Brain pericyte (primary cell): ENCODE measurements at places on chromosomes 7 and 10.

DNA sequence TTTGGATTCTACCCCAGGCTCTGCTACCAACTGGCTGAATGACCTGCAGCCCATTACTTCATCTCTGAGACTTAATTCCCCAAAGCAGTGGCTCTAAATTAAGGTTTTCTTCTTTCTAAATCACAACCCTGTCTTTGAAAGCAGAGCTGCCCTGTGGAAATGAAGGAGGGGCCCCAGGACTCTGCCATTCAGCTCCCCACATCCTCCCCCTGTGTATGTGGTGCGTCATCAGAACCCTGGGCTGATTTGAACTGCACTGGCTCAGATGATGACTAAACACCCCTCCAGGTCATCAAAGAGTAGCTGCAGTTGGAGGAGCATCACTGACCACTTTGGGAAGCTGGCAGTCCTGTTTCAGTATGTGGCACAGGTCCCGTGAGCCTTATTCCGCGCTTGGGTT is 46.6 kb downstream of the BPGM start:
- DNase-seq, result peak; percentile 87

DNA sequence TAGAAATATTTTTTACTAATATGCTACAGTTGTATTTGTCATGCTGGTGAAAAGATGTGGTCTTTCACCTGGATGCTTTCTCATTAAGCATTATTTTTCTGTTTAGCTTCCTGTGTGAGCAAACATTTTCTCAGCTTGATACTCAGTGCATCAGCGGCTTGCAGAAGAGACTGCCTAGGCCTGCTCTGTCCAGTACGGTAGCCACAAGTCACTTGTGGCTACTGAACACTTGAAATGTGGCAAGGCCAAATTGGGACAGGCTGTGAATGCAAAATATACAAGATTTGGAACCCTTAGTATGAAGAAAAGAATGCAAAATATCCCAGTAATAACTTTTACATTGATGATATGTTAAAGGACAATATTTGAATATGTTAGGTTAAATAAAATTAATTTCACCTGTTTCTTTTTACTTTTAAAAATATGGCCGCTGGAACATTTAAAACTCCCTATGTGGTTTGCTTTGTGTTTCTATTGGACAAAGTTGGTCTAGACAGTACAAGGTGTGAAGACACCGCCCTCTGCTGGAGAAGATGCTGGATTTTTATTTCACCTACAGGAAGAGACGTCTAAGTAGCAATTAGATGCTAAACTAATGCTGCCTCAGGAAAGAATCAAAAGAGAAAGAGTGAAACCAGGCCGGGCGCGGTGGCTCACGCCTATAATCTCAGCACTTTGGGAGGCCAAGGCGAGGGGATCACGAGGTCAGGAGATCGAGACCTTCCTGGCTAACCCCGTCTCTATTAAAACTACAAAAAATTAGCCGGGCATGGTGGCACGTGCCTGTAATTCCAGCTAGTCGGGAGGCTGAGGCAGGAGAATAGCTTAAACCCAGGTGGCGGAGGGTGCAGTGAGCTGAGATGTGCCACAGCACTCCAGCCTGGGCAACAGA is 5.3 kb downstream of the SRGN start:
- DNase-seq, result peak; percentile 57

GRCh38 chr10:76675951-76676587 is 961.5 kb downstream of the KCNMA1 start:
- DNase-seq, result no peak

DNA sequence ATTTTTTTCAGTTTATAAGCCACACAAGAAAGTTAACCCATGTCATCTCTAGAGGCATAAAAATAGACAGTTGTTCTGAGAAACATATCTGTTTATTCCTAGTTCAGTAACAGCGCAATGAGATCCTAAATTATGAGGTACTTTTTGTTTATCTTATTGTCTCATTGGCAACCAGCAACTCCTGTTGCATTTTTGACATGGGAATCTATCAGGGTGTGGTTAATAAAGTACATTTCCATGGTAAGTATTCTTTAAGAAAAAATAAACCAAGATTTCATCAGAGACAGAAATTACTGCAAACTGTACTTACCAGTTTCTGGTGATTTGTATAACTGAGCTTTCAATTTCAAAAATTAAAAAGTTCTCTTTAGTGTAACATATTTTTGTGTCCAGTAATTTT is 9.0 kb downstream of the FAS start:
- no peak for DNase-seq

- no peak for DNase-seq
Measured at GRCh38 chr7:157784979-157785441, 448.2 kb downstream of the DNAJB6 start.

DNA sequence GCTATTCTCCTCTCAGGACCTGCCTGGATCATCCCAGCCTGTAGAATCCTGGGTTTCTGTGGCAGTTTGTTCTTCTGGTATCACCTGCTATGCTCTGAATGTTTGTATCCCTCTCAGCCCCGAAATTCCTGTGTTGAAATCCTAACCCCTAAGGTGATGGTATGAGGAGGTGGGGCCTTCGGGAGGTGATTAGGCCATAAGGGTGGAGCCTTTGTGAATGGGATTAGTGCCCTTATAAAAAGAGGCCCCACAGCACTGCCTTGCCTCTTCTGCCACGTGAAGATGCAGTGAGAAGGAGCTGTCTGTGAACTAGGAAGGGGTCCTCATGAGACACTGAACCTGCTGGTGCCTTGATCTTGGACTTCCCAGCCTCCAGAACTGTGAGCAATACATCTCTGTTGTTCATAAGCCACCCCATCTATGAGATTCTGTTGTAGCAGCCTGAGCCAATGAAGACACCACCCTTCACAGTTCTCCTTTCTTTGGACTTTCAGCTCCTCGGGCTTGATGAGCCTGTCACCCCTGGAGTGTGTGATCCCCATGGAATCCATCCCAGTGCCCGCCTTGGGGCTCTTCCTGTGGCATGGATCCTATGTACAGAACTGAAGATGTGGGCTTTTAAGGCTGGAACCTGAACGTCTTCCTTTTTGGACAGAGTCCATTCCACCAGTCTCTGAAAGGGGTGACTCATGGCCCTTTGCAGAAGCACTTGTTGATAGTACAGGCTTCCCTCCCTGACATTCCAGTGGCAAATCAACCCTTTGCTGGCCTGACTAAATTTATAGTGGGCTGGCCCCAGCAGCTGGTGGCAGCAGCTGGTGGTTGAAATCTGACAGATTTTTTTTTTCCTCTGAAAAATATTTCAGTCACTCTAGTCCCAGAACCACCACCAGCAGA is 138.0 kb downstream of the TACC2 start:
- no peak for DNase-seq

- DNase-seq, result no peak
Measured at GRCh38 chr10:49367600-49367999, 28.3 kb downstream of the DRGX start.

DNA sequence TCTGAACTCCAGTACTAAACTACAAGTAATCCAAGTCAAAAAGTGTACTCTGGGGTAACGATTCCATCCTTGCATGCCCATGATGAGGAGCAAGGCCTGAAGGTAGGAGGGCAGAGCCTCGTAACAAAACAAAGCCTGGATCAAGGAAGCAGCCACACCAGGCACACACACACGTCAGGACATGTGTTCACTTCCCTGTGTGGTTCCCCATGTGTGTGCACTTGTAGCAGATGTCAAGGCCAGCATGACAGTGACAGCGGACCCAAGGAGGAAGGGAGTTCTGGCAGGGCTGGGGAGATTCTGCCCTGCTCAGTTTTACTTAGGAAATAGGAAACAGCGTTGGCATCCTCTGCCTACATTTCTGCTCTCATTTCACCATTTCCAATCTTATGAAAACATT is 92.8 kb downstream of the ALOX5 start:
- no peak for DNase-seq
